Activated CD8-positive, alpha-beta memory T cell treated with anti-CD3 and anti-CD28 coated beads for 24 hours (primary cell): ENCODE measurements at places on chromosomes 11 and 22.

GRCh38 chr11:57679396-57679795 lies 11.5 kb downstream of the ZDHHC5 start:
- no peak for DNase-seq

DNA sequence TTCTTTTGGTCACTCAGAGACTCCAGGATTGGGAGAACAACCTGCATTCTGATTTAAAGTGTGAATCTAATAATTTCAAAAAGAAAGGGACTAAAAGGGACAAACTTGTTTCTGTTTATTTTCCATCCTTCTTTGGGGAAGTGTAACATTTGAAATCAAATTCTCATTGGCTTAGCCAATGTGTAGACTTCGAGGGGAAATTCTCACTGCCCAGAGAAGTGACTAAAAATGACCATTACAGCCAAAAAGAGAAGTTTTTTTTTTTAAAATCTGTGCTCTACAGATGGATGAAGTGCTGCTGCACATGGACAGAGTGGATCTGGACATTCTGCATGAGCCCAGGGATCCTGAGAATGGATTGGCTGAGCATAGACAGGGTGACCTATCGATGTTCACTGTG lies 49.4 kb upstream of the ELF5 start:
- DNase-seq: no peak

- no peak for DNase-seq
Measured at GRCh38 chr11:68090706-68091105, 30.5 kb downstream of the CHKA start.

GRCh38 chr11:11169715-11170351 lies 183.2 kb downstream of the CSNK2A3 start:
- DNase-seq: no peak

- DNase-seq: peak; percentile 73
Measured at GRCh38 chr11:119196833-119197483, 9.2 kb upstream of the CBL start.

DNA sequence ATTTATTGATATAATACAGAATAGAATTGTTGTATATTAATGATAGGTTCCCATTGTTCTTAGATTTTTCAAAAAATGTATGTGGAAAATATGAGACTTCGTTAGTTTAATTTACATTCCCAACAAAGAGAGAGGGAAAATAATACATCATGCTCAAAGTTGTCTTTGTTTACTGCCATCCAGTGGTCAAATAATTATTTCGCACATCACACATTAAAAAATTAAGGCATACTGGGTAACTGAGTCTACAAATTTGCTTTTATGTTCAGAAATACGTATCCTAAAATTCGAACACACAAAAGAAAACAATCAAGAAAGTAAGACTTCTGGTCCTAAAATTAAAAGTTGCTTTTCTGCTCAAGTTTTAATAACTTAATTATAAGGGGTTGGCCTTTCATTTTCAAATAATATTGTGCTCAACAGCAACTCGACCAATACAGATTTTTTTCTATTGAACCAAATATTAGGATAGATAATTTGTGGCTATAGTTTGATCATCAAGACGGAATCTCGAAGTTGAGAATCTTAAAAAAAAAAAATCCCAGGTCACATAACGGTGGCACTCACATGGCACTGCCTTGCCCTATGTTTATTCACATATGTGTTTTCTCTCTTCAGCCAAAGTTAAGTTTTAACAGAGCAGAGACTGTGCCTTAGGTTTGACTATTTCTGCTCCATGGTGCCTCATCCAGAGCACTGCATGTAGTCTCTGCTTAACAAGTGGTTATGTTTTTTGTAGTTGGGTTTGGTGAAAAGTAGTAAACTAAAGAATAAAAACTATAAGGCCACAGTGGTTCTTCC lies 12.3 kb downstream of the PDGFD start:
- no peak for DNase-seq

GRCh38 chr11:117084992-117085391 lies 13.2 kb downstream of the SIK3 start:
- DNase-seq: no peak

GRCh38 chr11:77771135-77771534 lies 49.4 kb downstream of the RSF1 start:
- DNase-seq: no peak

DNA sequence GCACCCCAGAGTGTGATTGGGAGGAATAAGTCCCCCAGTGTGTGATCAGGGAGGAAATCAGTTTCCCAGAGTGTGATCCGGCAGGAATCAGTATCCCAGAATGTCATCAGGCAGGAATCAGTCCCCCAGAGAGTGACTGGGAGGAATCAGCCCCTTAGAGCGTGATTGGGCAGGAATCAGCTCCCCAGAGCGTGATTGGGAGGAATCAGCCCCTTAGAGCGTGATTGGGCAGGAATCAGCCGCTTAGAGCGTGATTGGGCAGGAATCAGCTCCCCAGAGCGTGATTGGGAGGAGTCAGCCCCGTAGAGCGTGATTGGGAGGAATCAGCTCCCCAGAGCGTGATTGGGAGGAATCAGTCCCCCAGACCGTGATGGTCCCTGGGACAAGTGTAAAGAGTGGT lies 81.1 kb upstream of the EIF3D start:
- DNase-seq: no peak

GRCh38 chr11:73030130-73030529 lies 112.0 kb downstream of the FCHSD2 start:
- DNase-seq: no peak

GRCh38 chr11:34784318-34784841 lies 131.8 kb downstream of the APIP start:
- no peak for DNase-seq

- no peak for DNase-seq
Measured at GRCh38 chr11:43930868-43931716, 11.3 kb upstream of the C11orf96 start.

DNA sequence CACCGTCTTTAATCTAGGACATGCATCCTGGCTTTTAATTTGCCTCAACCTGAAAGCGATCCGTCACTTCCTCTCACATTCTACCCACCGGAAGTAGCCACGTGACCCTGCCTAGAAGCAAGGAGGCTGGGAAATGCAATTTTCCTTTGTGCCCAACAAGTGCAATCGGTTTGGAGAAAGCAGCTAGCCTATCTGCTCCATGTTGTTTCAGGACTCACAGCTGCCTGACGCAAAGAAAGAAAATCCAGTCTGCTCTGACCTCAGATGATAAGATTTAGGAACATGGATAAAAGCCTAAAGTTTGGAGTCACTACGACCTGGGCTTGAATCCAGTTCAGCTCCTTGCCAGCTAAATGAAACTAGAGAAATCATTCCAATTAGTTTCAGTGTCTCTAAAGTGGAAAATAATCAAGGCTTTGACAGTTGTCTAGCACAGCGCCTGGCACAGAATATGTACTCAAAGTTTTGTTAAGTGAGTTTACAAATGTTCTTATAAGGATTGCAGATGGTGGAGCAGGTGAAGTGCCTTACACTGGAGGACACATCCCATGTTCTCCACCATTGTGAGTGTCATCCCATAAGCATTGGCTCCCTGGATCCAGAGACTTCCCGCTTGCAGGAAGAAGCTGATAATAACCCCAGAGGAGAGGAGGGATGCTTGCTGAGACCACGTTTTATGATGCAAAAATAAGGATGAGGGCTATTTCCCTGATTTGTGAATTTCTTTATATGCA lies 553.7 kb downstream of the MN1 start:
- no peak for DNase-seq

- DNase-seq: no peak
Measured at GRCh38 chr11:10875430-10876021, 17.7 kb upstream of the ZBED5 start.

DNA sequence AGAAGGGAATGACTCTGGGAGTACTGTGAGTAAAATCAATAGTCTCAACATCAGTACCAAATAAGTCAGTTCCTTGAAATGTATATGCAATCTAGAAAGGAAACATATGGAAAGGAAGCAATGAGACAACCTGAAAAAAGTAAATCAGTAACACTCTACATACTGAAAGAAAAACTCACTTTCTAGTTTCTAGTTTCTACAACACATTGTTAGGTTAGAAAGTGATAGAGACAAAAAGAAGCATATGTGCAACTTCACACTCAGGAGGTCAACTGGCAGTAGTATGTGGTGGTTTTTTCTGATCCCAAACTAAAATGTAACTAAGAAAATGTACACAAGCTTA lies 156.5 kb upstream of the SOX6 start:
- no peak for DNase-seq

GRCh38 chr22:20625270-20625669 lies 117.9 kb downstream of the MED15 start:
- DNase-seq: no peak

DNA sequence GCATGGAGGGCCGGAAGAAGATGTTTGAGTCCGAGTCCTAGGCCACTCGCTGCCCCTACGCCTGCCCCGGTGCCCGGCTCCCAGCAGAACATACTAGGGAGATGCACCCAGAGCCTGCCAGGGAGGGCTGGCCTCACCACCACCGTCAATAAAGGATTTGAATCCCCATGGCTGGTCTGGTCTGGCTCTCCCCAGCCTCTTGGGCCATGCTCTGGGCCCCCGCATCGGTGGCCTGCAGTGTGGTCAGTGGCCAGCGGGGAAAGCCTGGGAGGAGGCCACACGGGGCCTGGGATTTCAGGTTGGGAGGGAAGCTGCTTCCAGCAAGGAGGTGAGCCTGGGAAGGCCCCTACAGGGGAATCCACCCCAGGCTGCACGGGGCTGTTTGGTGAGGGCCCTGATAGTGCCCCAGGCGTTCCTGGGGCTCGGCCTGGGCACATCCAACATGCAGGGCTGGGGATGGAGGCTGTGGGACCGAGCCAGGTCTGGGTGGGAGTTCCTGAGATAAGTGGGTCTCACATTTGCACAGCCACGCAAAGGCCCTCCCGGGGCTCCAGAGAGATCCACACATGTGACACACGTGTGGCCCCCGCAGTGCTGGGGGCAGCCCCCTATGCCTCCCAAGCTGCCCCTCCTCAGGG lies 2.8 kb downstream of the TNNI2 start:
- no peak for DNase-seq

GRCh38 chr22:17641269-17641668 lies 2.7 kb downstream of the BCL2L13 start:
- no peak for DNase-seq

DNA sequence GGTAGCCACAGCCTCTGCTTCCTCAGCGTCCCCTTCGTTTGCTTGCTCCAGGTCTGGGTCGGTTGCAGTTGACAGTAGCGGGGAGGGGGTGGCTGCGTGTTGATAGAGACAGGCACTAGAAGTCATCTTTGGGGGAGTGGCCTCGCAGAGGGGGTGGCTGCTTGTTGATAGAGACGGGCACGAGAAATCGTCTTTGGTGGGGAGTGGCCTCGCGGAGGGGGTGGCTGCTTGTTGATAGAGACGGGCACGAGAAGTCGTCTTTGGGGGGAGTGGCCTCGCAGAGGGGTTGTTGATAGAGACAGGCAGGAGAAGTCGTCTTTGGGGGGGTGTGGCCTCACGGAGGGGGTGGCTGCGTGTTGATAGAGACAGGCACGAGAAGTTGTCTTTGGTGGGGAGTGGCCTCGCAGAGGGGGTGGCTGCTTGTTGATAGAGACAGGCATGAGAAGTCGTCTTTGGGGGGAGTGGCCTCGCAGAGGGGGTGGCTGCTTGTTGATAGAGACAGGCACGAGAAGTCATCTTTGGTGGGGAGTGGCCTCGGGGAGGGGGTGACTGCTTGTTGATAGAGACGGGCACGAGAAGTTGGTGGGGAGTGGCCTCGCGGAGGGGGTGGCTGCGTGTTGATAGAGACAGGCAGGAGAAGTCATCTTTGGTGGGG lies 328.3 kb downstream of the TBC1D22A start:
- DNase-seq: peak; percentile 49

- DNase-seq: no peak
Measured at GRCh38 chr11:124861670-124862069, 3.6 kb upstream of the ROBO3 start.

- DNase-seq: no peak
Measured at GRCh38 chr11:116990061-116990473, 108.2 kb downstream of the SIK3 start.

DNA sequence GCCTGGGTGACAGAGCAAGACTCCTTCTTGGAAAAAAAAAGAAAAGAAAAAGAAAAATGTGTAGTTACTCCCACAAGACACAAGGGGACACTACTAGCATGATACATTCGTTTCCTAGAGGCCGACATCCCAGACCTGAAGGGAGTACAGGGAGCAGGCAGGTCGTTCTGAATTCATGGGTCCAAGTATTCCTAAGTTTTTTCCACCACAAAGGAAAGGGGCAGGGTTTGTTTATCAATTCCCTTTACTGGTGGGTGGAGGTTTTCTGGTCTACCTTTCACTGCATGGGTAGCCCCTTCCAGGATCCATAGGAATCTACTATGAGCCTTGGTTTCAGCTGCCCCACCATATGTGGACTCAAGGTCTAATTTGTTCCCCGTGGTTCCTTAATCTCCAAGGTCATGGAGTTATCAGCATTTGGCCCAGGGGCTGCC lies 11.8 kb downstream of the TIGD3 start:
- DNase-seq: no peak

DNA sequence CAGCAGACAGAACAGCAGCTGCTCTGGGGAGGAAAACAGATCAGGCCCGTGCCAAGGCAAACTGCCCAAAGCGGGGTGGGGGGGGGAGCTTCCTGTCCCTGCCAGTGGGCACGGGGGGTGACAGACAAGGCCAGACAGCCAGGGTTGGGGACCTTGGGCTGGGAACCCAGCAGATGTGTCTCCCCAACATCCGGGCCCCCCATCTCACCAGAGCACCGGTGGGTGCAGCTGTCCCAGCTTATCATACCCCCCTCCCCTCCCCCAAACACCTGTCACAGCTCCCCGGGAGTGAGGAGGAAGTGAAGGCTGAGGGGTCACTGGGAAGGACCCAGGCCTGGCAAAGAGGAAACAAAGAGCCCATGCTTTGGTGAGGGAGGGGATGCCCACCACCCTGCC lies 1.3 kb downstream of the PPP1R14B start:
- no peak for DNase-seq

DNA sequence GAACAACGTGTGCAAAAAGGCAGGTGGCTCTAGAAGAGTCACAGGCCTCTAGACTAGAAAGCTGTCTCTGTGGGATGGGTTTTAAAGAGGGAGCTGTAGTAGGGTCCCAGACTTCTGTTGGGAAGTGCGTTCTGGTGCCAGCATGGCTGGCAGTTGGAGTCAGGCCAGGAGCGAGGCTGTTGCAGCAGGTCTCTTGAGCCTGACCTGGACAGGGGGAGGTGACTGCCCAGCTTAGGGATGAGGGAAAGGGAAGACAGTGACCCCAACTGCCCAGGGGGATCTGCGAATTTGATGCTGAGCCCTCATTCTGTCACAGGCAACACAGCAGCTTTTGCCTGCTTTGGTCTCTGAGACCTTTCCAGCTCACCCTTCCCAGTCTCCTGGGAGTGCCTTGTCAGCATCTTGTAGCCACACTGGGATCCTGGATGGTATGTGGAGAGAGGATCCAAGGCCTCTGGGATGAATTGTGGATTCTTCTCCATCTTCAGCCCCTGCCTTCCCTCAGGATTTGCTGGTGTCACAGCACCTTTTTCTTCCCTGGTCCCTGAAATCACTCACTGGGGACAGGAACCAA lies 3.4 kb downstream of the TSKU start:
- no peak for DNase-seq

GRCh38 chr22:24873226-24873625 lies 67.2 kb downstream of the SGSM1 start:
- DNase-seq: no peak

- no peak for DNase-seq
Measured at GRCh38 chr11:100890789-100891188, 203.7 kb downstream of the ARHGAP42 start.
